Keratinocyte (primary cell): ENCODE measurements at places on chromosomes 6 and 20.

GRCh38 chr6:139738801-139739455 is 364.5 kb upstream of the CITED2 start:
- no peak for DNase-seq

- DNase-seq: no peak
Observed at GRCh38 chr6:128078276-128078675, 177.4 kb upstream of the THEMIS start.

DNA sequence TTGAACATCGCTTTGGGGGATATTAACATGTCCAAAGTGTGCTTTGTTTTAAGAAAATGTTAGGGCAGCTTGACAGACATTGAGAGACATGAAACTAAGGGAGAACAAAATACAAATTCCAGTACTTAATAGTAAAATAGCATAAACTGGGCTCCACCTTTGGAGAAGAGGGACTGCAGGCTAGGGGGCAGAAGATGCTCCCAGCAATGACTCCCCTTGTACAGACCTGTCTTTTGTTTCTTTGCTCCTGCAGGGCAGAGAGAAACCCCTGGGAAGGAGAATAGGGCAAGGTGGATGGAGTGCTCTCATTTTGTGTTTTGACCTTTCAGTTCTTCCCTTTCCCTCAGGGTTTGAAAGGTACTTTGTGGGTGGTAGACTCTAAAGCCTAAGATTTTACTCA is 115.6 kb upstream of the PLCB4 start:
- no peak for DNase-seq

DNA sequence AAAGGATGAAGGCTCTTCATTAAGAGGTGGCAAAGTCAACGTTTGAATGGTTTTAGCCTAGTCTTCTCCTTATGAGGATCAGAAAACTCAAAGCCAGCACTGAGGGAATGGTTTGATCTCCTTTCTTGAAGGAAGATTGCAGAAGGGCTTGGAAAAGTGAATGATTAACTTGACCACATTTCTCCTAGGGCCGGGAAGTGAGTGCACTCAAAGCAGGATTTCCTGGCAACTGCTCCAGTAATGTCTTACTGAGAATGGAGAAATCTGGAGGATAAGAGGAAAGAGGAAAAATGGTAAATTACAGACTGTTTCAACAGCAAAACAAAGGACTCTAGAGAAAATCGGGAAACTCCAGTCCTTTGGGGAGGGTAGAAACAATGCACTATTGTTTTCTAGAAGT is 189.0 kb upstream of the FOXA2 start:
- no peak for DNase-seq

- DNase-seq: no peak
Observed at GRCh38 chr6:127129251-127129650, 10.8 kb downstream of the RSPO3 start.

GRCh38 chr20:19598117-19598850 is 159.8 kb upstream of the RIN2 start:
- no peak for DNase-seq

- DNase-seq: no peak
Observed at GRCh38 chr20:11924923-11925322, 7.2 kb downstream of the BTBD3 start.

- no peak for DNase-seq
Observed at GRCh38 chr6:151699719-151700118, 107.8 kb upstream of the ESR1 start.

DNA sequence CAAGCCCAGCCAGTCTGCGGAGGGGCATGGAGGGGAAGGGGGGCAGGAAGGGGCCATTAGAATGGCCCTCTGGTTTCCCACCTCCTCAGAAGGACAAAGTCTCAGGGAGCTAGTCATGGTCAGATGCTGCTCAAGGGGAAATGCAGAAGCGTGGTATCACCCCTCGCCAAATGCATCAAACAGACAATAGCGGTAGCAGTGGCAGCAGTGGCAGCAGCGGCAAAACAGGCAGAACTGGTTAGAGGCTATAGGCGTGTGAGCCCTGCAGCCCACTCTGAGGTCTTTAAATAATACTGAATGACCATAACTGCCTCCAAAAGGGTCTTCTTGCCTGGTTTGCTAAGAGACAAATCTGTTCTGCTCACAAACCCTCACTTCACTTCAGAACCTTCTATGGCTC is 186.7 kb downstream of the TFAP2C start:
- DNase-seq: no peak
